Cortex of kidney (tissue), 1 donor: ENCODE measurements at places on chromosomes 13 and 19.
A peak's percentile ranks its signal among the peaks of the same experiment; 100 is the strongest.

GRCh38 chr13:48602296-48603016 is 51.3 kb upstream of the CYSLTR2 start:
- no peak for DNase-seq

GRCh38 chr19:46144756-46145155 is 3.3 kb upstream of the IGFL2 start:
- no peak for DNase-seq

DNA sequence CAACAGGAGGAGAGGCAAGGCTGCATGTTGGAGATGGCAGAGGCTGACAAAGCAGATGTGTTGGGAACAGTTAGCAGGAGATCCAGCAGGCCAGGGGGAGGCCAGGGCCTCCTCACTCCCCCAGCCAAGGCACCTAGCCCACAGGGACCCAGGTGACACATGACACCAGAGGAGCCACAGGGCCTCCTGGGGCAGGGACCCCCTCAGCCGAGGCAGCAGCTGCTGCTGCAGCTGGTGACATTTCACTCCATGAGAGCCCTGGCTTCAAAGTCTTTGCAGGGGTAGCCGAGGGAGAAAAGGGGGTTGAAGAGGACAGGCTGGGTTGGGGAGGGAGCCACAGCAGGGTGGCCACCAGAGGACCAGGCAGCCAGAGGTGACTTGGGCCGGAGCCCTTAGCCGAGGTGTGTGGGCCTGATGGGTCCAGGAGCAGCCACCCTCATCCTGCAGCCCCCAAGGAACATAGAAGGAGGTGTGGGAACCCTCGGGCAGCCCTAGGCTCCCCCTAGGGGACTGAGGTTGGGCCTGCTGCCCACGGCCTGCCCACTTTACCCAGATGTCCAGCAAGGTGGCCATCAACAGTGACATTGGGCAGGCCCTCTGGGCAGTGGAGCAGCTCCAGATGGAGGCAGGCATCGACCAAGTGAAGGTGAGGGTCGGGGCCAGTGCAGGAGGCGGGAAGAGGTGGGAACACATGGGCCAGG is at the start of gene GNG14:
GNG14 (plus strand) TSS at position 503 of the 701 bp plus-strand sequence; CDS start at position 554, 51 bp downstream.
- no peak for DNase-seq

- no peak for DNase-seq
These were observed 14.5 kb upstream of the ABCC4 start for GRCh38 chr13:95315752-95316151.

- no peak for DNase-seq
These were observed 33.4 kb downstream of the RFX2 start for GRCh38 chr19:6076675-6077463.

DNA sequence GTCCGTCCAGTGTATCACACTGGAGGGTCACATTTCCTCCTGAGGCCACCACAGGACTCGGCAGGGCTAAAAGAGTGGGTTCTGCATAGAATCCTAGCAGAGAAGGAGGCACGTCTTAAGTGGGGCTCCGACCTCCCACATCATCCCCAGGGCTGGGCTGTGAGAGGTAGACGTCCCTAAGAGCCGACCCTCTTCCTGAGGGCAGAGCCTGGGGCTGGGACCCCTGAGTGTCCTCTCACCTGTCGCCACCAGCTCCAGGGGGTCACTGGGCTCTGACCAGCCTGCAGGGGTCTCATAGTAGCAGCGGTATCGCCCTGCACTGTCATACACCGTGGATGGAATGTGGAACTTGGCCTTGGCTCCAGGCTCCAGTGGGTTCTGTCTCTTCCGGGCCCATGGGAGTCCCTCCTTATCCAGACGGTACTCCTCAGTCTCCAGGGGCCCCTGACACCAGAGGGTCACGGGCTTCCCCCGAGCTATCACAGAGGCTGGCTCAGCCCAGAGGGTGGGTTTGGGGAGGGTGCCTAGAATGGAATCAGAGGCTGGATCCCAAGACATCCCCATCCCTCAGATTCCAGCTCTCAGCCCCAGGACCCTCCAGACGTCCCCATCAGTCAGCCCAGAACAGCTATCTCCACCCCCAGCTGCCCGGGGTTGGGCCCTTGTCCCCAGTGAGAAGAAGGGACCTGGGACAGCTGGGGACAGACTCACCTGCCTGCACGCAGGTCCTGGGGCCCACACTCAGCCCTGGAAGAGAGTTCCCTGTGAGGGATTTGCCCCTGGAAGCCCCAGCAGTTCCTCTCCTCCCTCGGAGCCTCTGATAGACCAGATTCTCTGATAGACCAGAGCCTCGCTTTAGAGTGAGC is 590 bp downstream of the LILRB5 start:
- DNase-seq = no peak

DNA sequence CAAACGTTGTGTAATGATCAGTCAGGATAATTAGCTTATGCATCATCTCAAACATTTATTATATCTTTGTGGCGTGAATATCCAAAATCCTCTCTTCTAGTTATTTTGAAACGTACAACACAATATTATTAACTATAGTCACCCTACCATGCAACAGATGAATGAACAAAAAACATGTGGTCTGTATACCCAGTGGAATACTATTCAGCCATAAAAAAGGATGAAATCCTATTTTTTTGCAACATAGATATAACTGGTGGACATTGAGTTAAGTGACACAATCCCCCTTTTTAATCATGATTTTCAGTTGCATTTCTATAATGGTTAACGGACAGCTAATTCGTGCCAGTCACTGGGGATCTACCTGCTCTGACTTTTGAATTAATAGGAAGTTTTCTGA is 145.6 kb downstream of the SOX1 start:
- no peak for DNase-seq

GRCh38 chr13:41851351-41851750 is 109.6 kb downstream of the VWA8 start:
- no peak for DNase-seq

GRCh38 chr19:39246951-39247669 is 1.5 kb downstream of the IFNL4 start:
- DNase-seq = no peak

GRCh38 chr13:113545931-113546516 is 38.5 kb upstream of the TFDP1 start:
- no peak for DNase-seq

GRCh38 chr13:21034603-21035191 is 26.7 kb downstream of the LATS2 start:
- peak; percentile 19 for DNase-seq

- DNase-seq = no peak
These were observed 12.6 kb upstream of the METTL21C start for GRCh38 chr13:102707467-102707866.

DNA sequence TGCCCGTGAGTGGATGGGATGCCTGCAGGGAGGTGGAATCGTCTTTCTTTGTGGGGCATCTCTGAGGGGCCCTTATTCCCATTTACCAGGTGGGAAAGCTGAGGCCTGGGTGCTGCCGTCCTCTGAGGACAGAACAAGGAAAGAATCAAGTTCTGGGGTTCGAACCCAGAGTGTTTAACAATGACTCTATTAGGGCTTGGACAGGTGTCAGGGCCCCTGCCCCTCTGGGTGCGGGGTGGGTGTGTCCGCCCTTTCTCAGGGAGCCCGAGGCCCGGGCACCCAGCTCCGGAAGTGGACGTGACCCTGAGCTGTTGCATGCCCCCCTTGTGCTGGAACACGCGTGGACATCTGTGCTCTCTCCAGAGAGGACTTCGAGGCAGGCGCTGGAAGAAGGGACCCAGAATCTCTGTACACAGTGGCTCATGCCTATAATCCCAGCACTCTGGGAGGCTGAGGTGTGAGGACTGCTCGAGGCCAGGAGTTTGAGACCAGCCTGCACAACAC is 10.8 kb downstream of the NDUFA11 start:
- DNase-seq = no peak

DNA sequence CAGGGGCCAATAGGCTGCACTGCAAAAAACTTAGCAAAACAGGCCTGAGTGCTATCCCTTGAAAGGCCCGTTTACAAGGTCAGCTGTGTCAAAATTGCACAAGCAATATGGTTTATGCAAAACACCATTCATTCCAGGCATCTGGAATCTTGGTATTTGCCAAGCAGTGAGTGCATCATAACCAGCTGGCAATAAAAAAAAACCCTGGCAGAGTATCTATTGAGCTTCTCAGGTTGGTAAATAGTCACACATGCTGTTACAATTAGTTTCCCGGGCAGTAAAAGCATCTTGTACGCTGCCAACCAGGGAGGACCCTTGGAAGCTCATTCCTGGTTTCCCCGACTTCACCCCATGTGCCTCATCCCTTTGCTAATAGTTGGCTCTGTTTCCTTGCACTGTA is 21.3 kb downstream of the ZNF77 start:
- DNase-seq = no peak

DNA sequence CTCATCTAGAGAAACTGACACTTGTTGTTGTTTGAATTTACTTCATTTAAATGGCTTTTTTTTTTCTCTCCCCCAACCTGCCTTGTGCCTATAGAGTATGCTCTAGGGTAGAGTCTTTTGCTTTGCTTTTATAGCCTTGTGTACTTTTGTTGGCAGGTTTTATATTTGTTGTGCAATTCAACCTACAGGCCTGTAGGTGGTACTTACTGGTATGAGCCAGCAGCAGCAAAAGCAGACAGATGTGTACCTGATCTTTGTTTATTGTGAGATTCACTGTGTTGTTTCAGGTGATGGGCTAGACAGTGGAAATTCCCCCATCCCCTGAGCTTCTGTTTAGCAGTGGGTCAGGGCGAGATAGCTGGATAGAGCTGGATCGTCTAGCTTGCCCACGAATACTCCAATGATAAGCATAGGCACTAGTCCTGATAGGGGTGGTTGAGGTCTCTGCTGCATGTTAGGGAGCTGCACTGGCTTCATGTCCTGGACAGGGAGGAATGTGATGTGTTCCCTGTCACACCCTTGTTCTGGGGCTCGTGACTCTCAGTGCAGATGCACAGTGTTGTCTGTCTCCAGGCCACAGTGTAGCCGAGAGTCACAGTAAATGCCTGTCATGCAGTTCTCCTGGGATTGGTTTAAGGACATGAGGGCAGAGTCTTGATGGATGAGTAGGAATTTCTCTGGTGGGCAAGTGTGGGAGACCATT is 21.3 kb downstream of the DNAJC3 start:
- no peak for DNase-seq

GRCh38 chr19:50835103-50835784 is 1.9 kb upstream of the KLK15 start:
- no peak for DNase-seq

DNA sequence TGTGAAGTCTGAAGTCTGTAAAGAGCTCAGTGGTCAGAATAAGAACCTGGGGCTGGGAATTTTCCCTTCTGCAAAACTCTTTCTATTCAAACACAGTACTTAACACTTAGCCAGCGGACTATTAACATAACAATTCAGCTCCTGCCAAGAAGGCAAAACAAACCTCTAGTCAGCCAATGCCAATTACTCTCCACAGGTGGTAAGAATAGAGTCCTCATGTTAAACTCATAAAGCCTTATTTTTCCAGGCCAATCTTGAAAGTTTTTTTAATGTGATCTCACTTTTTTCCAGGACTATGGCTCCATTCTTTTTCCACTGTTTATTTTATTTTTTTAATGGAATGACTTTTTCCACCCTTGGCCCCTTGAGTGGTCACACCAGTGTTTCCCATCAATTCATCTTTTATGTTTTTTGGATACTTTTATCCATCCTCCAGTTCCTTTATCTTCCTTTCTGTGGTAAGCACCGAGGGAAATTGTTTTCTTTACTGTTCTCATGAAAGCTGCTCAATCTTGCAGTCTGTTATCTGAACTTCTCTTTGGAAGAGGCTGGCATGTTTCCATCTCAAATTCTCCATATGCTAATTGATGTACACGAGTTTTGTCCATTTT is 217.3 kb downstream of the LHFPL6 start:
- DNase-seq = no peak

DNA sequence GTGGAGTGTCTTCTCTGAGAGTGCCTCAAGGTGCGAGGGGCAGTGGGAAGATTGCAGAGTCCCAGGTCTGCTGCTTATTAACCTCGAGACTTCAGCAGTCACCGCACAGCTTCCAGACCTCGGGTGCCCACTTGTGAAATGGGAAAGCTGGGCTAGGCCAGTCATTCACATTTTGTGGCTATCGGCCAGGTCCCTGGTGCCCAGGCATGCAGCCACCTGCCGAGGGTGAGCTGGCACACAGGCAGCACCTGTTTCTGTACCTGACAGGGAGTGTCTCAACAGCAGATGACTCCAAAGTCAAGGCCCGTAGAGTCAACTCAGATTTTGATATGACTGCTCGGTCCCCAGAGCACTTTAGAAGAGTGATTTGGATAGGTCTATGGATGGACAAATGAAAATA is 21.9 kb downstream of the UQCRFS1 start:
- no peak for DNase-seq

DNA sequence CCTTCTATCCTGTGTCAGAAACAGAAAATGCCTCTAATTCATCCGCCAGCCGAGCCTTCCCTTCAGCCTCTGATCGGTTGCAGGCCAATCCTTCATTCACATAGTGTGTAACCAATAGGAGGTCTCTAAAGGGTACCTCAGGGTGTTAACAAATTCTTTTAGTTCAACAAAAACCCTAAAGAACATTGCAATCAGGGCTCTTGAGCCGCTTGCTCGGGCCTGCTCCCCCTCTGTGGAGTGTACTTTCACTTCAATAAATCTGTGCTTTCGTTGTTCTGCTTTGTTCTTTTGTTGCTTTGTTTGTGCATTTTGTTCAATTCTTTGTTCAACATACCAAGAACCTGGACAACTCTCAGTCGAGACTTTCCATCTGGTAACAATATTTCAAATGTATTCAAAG is 366.5 kb downstream of the KCTD12 start:
- DNase-seq = no peak

DNA sequence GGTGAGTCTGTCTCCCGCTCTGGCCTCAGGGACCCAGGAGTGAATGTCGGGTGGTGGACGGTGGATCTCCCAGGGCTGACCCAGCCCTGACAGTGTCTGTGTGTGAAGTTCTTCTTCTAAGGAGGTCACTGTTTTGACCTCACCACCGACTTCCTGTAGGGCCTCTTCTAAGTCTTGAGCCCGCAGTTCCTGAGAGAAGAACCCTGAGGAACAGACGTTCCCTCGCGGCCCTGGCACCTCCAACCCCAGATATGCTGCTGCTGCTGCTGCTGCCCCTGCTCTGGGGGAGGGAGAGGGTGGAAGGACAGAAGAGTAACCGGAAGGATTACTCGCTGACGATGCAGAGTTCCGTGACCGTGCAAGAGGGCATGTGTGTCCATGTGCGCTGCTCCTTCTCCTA is at the start of gene SIGLEC7:
SIGLEC7 (plus strand) TSS at position 183 of the 400 bp plus-strand sequence; CDS start at position 252, 69 bp downstream.
- no peak for DNase-seq

- no peak for DNase-seq
These were observed 514.5 kb upstream of the KLHL1 start for GRCh38 chr13:70622796-70623195.

- no peak for DNase-seq
These were observed 35.9 kb downstream of the RAB20 start for GRCh38 chr13:110525328-110526319.

GRCh38 chr19:39497701-39497995 is 1.1 kb upstream of the DLL3 start:
- DNase-seq = no peak

GRCh38 chr13:80022146-80022545 is 318.8 kb downstream of the SPRY2 start:
- DNase-seq = no peak
